ENCODE measurements at places on chromosomes 11 and 22. TPM values are rescaled to one million over a fixed set of nuclear protein-coding genes. Genes with fewer than 3 reads are reported as not detected.

CYP2D6 gene
- 0.19 TPM for total RNA-seq

MIF gene
- 349 TPM for total RNA-seq

SMC1B gene
- not detected for total RNA-seq

RHOD gene
- 3.8 TPM for total RNA-seq

FOLR2 gene
- not detected for total RNA-seq

MUC5AC gene
- not detected for total RNA-seq
